NCI-H187 (cell line): ENCODE measurements at places on chromosomes 4 and X.

- no peak for DNase-seq
Observed at GRCh38 chrX:78643096-78643495, 16.0 kb downstream of the RTL3 start.

DNA sequence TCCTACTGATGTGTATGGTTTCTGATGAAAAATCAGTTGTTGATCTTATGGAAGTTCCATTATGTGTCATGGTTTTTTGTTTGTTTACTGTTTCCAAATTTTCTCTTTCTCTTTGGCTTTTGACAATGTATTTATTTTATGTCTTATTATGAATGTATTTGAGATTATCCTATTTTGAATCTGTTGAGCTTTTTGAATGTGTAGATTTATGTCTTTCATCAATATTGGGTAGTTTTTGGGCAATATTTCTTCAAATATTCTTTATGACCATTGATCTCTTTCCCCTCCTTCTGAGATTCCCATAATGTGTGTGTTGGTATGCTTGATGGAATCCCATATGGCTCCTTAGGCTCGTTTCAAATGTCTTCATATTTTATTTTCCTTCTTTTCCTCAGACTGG is 80.5 kb upstream of the FAM47C start:
- DNase-seq, result no peak

DNA sequence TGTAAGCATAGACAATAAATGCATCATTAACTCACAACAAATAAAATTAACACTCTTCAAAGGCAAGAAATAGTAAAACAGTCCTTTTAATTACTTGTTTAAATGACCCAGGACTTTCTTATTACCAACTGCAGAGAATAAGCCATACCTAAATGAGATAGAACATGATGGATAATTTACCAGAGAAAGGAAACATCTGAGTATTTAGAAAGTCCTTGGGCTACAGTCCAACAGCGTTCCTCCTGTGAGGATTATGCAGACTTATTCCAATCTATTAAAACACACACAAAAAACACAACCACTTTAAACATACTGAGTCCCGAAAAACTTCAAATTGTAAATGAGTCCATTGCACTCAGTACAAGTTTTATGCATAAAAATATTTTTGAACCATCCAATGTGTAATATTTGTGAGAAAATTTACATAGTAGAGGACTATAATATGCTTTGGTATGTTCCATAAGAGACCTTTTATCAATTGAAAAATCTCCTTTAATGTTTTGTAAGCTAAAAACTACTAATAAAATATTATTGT is 129.2 kb downstream of the NR3C2 start:
- no peak for DNase-seq

DNA sequence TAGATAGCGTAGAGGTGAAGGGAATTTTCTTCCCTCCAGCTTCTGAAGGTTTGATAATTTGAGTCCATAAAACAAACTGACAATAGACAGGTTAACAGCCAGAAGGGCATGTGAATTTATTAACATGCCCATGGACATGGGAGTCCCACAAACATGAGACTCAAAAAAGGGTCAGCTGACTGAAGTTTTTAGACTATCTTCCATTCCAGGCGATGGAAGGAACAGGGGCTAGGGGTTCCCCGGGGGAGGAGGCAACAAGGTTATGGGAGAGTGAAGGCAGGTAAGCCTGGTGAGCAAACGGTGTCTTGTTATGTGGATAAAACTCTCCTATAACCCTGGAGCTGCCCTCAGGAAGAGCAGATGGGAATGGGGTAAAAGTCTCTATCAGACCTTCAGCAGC is 81.5 kb upstream of the SORBS2 start:
- no peak for DNase-seq

- no peak for DNase-seq
Observed at GRCh38 chrX:39724544-39724943, 373.2 kb downstream of the BCOR start.

DNA sequence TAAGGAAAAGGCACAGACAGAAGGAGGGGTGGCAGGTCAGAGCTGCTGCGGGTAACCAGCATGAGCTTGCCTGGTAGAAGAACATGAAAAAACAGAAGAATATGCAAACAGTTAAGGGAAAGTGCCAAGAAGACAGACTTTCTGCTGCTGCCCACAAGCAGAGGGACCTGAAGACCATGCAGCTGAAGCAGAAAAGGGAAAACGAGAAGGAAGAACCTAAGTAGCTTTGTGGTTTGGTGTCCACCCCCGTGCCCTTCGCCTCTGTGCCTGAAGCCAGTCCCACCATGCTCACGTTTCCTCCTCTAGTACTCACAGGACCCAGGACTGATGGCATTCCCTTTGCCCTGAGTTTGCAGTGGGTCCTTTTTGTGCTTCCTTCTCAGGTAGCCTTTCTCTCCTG is 62.8 kb downstream of the UBA6 start:
- no peak for DNase-seq

DNA sequence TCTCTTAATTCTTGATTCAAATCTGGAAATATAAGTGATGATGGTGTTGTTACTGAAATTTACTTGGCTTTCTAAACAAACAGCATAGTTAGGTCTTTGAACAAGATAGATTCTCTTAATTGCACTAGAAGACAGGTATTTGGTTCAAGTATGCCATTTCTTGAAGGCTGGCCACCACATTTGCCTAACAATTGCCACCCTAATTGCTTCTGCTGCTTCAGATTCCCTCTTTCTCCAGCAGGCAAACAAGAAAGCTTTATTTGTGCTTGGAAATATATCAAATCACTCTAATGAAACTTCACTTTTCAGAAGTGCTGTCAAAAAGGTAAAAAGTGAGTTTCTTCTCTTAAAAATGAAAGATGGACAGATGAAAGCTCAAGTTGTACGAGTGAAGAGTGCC is 418.6 kb downstream of the INPP4B start:
- DNase-seq, result no peak

- DNase-seq, result no peak
Observed at GRCh38 chr4:150518559-150518958, 63.4 kb upstream of the MAB21L2 start.

GRCh38 chr4:38762560-38762959 is 20.2 kb downstream of the TLR10 start:
- DNase-seq, result no peak

DNA sequence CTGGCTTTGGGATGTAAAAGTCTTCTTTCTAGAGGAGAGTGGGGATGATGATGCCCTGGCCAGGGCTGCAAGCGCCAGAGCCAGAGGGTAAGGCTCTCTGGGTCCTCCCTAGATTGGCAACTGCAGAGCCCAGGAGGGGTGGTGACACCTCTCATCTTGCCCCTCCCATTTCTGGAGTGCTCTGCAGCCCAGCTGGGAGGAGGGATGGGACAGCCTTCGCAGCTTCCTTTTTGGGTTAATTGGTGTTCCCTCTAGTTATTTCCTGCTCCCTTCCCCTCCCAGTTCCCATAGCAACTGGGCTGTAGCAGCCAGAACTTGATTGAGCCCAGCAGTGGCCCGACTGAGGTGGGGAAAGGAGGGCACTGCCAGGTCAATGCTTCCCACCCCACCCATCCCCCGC is 19.2 kb downstream of the NALF2 start:
- no peak for DNase-seq

GRCh38 chrX:104668550-104668949 is 102.6 kb downstream of the IL1RAPL2 start:
- no peak for DNase-seq

- DNase-seq, result no peak
Observed at GRCh38 chr4:24965627-24966026, 52.8 kb upstream of the CCDC149 start.

DNA sequence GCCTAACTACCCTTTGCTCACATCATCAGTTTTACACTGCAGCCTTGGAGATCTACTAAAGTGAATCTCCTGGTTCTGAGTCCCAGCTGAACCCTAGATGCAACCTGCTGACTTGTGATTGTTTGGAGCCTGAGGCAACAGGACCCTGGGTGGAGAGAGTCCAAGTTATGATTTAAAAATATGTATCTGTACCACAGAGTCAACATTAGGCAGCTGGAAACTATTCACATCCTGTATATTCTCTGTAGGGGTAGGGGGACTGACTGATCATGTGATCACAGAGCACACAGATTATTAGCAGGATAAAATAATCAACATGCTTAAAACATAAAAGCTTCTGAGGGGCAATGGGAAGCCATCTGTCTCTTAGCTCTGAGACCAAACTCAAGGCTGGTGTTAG is 52.1 kb downstream of the CT47B1 start:
- no peak for DNase-seq

GRCh38 chr4:139776235-139776634 is 110.6 kb downstream of the MGST2 start:
- DNase-seq, result no peak

- DNase-seq, result no peak
Observed at GRCh38 chr4:185134307-185134869, 8.7 kb upstream of the SLC25A4 start.

DNA sequence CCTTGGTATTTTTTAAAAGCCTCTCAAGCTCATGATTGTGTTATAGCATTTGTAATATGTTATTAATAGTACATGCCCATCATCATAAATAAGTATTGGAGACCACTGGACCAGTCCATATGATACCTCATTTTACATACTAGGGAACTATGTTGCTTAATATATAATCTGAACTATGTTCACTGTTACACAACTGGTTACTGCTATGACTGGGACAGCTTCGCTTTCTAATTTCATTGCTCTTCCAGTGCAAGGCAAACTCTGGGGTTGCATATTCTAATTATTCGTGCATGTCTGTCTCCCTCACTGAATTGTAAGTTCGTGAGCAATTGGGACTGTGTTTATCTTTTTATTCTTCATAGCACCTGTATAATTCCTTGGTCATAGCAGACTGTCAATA is 330.5 kb downstream of the RAPGEF2 start:
- no peak for DNase-seq

GRCh38 chr4:138565576-138565975 is 323.4 kb upstream of the SLC7A11 start:
- no peak for DNase-seq

DNA sequence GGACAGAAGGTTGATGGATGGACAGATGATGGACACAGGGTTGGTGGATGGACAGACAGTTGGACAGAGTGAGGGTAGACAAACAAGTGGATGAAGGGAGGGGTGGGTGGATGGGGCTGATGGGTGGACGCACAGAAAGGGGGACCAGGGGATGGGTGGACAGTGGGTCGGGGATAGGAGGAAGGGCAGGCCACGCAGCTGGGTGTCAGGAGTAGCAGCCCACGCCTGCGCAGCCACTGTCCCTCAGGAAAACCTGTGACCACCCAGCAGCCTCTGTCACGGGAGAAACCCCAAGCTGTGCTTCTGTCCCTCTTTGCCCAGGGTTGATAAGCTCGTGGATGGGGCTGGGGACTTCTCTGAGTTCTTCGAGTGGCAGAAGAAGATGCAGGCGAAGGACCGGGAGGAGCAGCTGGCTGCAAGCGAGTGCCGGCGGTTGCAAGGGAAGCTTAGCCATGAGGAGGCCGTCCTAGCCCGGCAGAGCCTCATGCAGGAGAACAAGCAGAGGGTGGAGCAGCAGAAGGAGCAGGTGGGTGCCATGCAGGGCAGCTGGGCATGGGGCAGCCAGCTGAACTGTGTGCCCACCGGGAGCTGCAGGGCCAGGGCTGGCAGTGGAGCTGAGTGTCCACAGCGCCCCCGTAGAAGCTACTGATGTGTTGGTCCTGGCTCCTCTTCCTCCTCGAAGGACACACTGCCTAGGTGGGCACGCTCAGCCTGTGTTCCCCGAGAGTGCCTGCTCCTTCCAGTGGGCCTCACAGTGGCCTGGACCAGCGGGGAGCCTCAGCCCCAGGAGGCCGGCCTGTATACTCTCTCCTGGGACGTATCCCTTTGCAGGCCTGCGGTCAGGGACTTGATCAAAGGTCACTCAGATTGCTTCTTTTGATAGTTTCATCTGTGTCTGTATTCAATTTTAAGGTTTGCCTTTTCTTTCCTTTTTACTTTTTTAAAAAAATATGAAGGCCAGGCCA is 16.8 kb upstream of the RNF4 start:
- DNase-seq, result no peak

- DNase-seq, result no peak
Observed at GRCh38 chrX:78314561-78314960, 12.8 kb downstream of the CYSLTR1 start.

DNA sequence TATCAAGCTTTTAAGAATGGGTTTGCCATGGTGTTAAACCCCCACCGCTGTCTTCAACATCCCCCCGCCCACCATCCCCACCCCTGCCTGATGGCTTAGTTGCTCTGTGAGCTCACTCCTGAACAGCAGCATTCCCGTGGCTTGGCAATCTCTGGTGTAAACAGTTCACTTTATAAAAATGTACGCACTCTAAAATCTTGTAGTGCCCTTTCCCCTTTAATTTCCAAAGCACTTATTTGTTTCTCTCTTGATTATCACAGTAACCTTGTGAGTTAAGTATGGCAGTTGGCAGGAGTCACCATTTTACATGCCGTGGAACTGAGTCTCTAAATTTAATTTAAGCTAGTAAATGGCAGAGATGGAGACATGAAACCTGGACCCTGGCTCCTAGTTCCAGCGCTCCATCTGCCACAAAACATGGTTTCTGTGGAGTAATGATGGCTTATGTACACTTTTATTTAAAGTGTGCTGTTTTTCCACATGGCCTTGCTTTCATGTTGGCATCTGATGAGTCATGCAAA is 123.1 kb downstream of the AFF1 start:
- no peak for DNase-seq

GRCh38 chr4:6747294-6748051 is 31.5 kb downstream of the BLOC1S4 start:
- DNase-seq, result no peak

DNA sequence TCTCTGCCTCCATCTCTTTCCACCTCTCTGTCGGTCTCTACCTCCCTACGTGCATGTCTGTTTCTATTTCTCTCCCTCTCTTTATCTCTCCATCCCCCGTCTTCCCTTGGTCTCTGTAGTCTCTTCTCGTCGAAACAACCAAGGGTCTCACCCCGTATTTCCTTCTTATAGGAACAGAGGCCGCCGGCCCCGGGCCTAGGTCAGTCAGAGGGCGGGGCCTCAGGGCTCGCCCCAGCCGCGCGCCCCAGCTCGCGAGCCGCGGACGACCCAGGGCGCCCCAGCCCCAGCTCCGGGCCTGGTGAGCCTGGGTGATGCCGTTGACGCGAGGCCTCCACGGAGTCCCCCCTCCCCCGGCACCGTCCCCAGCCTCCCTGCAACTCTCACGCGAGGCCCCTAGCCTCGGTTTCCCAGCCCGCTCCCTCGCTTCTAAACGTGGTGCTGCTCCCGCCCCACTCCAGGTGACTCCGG is 6.6 kb downstream of the TIMM17B start:
- DNase-seq, result no peak

DNA sequence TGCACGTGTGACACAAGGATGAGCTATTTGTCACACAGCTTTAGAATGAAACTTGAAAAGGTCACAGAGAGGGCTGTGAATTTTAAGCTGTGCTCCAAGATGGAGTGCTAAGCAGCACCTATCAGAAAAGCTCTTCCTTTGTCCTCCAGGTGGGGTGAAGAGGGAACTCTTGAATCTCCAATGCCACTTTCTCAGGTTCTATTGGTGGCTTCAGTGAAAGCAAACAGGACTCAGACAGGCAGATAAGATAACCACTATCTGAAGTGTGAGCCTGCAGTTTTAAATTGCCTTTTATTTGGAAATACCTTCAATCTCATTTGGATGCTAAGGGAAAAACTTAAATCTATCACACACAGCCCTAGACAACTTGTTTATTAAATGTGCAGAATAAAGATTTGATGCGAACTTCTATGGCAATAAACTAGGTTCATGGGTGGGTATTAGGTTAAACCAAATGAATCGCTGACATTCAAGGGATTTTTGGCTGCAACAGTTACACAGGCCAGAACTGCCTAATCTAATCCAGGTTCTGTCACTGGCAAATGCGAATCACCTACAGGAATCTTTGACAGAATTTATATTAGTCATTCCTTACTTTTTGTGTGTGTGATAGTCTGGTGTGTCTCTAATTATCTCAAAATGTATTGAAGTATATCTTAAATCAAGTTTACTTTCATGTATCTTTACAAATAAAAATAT is 13.6 kb upstream of the PDGFRA start:
- DNase-seq, result peak; percentile 27
